Spleen (tissue), 13 donors: ENCODE measurements at places on chromosomes 5 and 9. TPM values are rescaled to one million over a fixed set of nuclear protein-coding genes. Genes with fewer than 3 reads are reported as not detected.

TLE4 gene
- total RNA-seq: 89.5 TPM

RNF183 gene
- total RNA-seq: not detected

TAL2 gene
- not detected for total RNA-seq

GABRA1 gene
- total RNA-seq: not detected

LCN15 gene
- not detected for total RNA-seq

STPG3 gene
- not detected for total RNA-seq

RPL35 gene
- 943 TPM for total RNA-seq

DOCK8 gene
- 222 TPM for total RNA-seq

CPLANE1 gene
- 22.6 TPM for total RNA-seq

FXN gene
- 19.5 TPM for total RNA-seq
